ENCODE measurements at places on chromosomes 4 and X.

- no peak for DNase-seq
Measured at GRCh38 chrX:108439961-108440696, 491 bp downstream of the COL4A5 start.

DNA sequence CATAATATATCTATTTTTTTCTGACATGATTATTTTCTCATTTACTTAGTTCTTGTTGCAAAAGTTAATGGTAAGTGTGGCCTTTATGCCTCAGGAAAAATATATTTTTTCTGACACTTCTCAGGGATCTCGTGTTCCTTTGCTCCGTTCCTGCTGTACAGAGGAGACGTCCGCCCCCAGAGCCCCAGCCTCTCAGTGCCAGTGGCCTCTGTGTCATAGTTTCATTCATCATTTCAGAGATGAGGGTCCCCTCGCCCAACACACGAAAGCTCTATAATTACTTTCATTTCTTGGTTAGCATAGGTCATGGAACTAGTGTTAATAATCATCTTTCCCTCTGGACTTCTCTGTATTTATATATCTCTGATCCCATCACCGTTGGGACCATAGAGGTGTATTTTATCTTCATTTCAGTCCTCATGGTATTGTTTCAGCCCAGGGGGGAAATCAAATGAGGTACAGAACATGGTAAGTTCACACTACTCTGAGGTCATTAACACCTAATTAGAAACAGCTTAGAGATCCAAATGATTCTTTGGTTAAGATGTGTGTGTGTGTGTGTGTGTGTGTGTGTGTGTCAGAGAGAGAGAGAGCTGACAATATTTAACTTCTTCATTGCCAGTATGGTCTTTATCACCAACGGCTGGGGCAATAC lies 631.1 kb upstream of the TENM3 start:
- no peak for DNase-seq

DNA sequence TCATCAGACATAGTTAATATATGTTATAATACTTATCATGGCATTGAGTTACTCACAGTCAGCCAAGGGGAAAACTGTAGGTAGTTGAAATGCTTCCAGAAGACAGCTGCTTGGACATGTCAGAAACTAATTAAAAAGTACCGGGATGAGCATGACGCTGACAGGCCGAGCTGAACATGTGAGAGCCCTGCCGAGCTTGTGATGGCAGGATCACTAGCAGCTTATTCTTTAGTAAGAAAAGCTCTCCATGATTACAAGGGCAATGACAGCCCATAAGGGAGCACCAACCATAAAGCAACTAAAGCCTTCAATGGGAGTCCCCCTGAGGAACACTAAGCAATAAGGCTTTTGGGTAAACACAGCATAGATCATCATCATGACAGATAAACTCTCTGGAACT lies 435.6 kb downstream of the TLL1 start:
- peak; percentile 88 for DNase-seq

- DNase-seq, result no peak
Measured at GRCh38 chrX:45773572-45773971, 572.9 kb upstream of the DIPK2B start.

DNA sequence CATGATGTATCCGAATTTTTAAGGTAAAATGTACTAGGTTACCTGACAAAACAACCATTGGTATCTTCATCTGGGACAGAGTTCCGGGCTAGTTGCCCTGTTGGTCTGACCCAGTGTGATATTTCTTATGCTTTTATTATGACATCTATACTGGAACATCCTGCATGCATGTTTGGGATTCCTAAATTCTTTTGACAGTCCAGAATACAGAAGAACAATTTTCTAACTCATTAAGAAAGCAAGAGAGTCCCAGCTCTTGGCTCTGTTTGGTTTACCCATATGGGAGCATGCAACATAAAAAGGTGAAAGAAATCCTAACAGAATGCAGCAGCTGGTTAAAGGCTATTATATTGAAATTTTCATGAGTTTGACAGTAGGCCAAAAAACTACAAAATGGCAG lies 247.7 kb upstream of the FTHL17 start:
- DNase-seq, result no peak

GRCh38 chr4:108846568-108846967 lies 83.7 kb upstream of the ETNPPL start:
- DNase-seq, result no peak

DNA sequence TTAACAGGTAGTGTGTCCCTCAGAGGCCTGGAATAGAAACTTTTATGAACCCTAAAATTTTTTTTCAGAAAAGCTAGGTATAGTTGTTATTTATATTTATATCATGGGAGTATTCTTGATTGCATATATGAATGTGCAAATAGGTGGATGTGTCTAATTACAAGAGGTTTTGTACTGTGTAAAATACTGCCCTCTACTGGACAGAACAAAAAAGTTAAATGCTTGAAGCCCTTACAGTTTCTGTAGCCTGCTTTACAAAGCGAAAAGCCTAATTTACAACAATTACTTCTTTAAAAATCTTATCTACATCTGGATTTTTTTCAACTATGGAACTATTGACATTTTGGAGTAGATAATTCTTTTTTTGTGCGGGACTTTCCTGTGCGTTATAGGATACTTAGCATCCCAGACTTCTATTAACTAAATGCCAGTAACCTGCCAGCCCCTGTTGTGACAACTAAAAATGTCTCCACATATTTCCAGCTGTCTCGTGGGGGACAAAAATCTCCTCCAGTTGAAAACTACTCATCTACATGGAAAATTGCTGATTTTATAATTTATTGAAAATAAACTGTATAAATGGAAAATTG lies 35.1 kb downstream of the ENPEP start:
- no peak for DNase-seq

- no peak for DNase-seq
Measured at GRCh38 chr4:45294464-45294863, 568.1 kb upstream of the GNPDA2 start.

DNA sequence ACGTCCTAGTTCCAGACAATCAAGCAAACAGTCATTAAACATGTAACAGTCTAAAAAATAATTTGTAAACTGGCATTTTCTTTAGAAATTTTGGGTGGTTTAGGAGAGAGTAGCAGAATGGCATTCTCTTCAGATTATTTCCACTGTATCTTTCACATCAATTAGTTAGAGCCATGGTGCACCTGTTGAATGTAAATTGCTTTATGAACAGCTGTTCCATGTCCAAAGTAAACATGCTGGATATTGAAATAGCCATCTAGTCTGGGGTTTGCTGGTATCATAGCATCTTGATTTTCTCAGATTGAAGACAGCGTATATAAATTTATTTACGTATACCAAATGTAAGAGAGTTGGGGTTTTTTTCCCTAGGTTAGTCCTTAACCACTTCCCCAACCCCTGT lies 143.6 kb downstream of the RCHY1 start:
- DNase-seq, result no peak

DNA sequence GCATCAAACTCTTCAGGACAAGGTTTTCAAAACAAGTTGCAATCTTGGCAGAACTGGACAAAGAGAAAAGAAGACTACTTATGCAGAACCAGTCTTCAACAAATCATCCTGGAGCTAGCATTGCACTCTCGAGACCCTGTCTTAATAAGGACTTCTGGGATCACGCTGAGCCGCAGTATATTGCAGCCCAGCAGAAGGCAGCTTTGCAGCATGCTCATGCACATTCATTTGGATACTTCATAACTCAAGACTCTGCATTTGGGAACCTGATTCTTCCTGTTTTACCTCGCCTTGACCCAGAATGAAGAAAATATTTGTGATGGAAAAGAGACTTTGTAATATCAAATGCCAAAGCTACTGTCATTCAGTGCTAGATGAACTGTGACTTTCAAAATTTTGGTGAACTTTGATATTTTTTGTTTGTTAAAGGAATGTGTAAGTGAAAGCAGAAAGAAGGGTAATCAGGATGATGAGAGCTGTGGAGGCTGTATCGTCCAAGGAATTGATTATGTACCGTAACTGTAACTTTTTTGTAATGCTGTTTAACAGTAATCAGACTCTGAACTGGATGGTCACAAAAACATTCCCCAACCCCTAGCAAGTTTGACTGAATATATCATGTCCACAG lies 27.2 kb downstream of the HSPA4L start:
- DNase-seq, result no peak

DNA sequence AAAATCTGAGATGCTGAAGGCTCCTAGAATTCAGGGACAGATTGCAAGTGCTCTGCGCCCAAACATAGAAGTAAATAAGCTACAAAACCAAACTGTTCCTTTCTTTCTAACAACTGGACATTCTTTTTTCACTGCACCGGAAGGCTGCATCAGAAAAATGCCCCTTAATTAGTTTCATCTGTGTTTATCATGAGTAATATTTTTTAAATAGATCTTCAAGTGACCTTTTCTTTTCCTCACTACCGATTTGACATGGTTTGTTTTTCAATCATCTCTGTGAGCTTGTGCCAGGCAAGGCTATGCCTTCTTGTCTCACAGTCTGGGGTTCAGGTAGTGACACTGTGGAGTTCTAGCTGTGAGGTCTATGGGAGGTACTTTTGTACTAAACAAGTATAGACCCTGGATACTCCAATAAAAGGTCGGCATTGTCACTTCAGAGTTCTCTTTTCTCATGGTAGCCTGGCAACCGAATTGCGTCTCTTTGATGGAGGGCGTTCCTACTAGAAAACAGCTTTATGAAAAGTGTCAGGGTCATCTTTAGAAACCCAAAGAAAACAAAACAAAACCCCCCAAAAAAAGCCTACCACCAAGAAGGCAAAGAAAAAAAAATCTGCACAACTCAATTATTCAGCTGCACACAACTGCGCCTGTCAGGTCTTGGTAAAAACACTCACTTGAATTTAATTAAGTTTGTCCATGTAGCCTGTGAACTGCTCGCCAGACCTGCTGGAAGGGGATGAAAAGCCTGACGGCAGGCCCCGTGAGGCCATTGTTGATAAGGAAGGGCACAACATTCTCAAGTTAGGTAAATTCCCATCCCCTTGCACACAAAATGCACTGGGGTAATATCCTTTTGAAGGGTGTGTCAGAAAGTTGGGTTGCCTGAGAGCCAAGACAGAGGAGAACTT lies 22.8 kb upstream of the ADAMTS3 start:
- DNase-seq, result no peak

- DNase-seq, result no peak
Measured at GRCh38 chr4:119116925-119117900, 18.4 kb upstream of the MYOZ2 start.

DNA sequence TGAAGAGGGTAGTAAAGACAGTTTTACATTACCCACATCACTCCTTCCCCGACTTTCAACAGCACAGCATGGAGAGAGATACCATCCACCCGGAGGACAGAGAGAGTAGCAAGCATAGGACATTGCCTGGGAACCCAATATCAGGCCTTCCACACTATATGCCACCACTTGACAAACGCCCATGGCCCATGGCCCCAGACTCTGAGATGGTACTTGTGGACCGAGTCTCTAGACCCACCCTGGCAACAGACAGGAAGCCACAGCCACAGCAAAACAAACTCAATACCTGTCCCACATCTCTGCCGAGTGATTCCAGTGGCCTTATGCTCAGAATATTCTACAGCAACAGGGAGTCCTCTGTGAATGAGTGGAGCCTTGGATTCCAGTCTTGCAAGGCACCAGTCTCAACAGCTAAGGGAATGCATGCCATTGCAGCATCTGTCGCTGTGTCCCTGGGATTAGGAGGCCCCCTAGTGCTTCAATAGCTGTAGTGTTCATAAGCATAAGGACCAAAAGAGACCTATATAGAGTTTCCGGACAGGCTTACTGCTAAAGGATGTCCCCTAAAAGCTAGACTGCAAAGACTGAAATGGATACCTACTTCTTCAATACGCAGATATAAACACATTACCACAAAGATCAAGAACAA lies 14.7 kb upstream of the CT55 start:
- peak; percentile 3 for DNase-seq

DNA sequence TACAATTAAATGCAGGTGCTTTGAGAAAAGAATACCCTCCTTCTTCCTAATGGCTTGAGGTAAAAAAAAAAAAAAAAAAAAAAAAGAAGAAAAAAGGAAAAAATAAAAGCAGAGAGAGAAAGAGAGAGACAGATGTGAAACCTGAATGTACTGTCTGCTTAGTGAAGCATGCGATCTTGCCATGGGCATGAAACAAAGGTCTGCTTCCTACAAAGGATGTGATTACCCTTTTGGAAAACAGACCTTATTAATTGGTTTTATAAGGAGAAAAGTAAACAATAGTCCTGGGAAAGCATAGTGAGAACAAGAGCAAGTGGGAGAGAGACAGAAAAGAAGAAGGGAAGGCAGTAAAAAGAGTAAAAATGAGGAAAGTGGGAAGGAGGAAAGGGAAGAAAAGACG lies 526.1 kb upstream of the PABPC4L start:
- no peak for DNase-seq

DNA sequence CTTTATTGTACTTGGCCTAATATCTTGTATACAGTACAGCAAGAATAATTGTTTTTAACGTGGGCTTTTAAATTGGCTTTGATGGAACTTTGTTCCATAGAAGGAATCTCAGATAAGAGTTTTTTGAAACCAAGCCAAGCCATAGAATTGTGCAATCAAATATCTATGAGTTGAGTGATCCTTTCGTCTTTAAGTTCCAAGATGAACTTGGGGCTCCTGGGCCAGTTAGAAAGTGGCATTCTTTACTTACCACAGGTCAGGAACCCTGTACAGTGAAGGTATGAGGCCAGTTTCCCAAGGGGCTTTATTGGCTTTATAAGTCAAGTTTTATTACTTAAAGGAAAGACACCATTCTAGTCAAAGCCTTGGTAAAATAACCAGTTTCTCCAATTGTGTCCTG lies 2104.2 kb downstream of the PCDH7 start:
- no peak for DNase-seq

GRCh38 chr4:152243896-152244595 lies 291.8 kb downstream of the FBXW7 start:
- DNase-seq, result no peak

DNA sequence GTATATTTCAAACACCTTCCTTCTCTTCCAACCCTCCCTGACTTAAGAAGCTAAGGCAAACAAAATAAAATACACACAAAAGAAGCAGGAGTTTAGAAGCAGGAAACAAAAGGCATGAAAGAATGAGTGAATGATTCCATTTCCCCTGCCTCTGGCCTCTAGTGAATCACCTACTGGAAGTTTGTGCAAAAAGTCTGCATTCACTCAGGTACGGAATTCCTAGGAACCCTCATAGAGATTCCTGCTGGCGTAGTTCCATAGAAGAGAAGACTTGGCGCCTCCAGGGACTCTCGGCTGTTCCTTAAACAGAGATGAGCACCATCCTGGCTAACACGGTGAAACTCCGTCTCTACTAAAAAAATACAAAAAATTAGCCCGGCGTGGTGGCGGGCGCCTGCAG lies 125.9 kb upstream of the TBL1X start:
- no peak for DNase-seq

DNA sequence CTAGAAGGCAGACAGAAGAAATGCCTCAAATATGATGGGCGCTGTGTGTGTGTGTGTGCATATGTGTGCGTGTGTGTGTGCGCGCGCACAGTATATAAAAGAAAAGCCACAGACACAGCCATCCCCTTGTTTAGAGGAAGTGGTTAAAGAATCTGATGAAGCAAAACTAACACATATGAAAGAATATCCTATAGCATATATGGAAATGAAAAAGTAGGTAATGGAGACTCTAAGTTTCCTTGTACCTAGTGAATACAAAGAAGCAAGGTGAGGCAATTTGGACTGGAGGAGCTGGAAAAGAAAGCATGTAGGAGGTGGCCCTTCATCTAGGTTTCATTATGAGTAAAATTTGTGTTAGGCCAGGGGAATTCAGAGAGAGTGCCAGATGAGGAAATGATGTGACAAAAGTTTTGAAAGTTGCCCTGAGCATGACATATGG lies 58.6 kb upstream of the MCF2 start:
- no peak for DNase-seq

GRCh38 chr4:73740353-73740778 lies at the start of gene CXCL8:
Gene CXCL8, plus strand, starts transcription at chr4:73740569. Its CDS starts 90 bp downstream, at chr4:73740659.
- DNase-seq, result no peak
